Globus pallidus (tissue), 1 donor: ENCODE measurements at places on chromosomes 1 and 21.

DNA sequence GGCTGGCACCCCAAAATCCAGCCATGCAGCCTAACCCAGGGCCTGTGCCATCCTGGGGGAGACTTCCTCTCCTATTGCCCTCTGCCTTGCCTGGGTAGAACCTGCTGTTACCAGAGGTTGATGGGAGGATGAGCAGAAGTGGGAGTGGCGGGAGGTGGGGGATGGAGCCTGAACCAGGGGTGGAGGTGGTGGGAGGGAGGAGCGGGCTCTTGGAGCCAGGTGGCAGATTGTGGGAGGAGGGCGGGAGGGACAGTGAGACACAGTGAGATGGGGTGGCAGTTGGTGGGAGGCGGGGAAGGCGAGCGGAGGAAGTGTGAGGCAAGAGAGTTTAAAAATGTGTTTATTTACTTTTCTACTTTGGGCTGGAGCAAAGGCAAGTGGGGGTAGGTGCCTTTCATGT lies 87.3 kb downstream of the KCNJ6 start:
- DNase-seq: no peak

GRCh38 chr1:60974524-60975372 lies 107.6 kb upstream of the NFIA start:
- no peak for DNase-seq

GRCh38 chr1:147773215-147773715 lies 12.9 kb upstream of the GJA5 start:
- DNase-seq: no peak

DNA sequence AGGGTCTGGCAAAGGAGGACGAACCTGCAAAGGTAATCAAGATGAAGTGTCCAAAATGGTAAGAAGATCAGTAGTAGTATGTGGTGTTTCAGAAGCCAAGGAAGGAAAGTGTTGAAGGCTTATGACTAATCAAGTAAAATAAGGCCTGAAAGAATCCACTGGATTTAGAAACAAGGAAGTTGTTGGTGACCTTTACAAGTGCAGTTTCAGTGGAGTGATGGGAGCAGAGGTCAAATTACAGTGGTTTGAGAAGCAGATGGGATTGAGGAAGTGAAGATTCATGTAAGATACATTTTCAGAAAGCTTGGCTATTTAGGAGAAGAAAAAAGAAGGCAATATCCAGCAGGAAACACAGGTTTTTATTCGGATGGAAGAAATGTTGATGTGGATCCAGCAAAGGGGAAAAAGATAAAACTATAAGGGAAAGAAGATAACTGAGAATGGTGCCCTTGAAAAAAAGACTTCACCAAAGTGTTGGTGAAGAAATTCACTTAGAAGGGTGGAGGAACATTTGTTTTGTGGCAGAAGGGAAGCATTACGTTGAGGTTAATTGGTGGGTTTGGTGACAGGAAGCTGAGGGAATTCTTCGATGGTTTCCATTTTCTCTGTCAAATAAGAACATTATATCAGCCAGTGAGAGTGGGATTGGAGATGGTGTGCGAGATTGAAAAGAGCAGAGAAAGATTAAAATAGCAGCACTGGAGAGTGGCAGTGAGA lies 2.1 kb downstream of the ARMH1 start:
- no peak for DNase-seq
